Stimulated activated CD8-positive, alpha-beta memory T cell treated with anti-CD3 and anti-CD28 coated beads, Interleukin-2, amount 100 ng/mL, for 48 hours (primary cell): ENCODE measurements at places on chromosomes 6 and 20.

DNA sequence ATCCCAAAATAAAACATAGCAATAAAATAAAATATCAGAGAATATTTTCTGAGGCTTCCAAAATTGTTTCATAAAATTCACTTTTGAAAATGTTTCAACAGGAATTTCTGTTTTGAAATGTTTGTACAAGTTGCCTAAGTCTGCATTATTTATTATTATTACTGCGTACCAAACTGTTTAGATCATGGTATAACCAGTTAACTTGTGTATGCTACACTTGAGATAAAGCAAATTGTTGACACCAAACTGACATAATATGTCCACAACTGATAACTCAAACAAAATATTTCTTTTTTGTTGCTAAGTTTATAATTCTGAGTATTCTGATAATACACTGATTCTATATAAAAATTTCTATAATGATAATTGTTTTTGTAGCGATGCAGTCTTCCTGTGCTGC is 531.8 kb upstream of the EYS start:
- no peak for DNase-seq

- no peak for DNase-seq
Measured at GRCh38 chr6:138310294-138310693, 67.4 kb upstream of the SMIM28 start.

DNA sequence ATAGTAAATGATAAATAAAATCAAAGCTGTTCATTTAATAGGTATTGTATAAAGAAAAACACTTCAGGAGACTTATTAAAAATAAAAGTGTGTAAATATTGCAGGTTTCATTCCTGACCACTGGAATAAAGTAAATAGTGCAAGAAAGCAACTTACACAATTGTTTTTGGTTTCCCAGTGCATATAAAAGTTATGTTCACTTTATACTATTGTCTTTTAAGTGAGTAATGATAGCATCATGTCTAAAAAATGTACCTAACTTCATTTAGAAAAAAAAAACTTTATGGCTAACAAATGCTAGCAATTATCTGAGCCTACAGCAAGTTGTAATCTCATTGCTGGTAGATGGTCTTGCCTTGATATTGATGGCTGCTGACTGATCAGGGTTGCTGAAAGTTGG is 726.6 kb upstream of the POU3F2 start:
- DNase-seq, result no peak

DNA sequence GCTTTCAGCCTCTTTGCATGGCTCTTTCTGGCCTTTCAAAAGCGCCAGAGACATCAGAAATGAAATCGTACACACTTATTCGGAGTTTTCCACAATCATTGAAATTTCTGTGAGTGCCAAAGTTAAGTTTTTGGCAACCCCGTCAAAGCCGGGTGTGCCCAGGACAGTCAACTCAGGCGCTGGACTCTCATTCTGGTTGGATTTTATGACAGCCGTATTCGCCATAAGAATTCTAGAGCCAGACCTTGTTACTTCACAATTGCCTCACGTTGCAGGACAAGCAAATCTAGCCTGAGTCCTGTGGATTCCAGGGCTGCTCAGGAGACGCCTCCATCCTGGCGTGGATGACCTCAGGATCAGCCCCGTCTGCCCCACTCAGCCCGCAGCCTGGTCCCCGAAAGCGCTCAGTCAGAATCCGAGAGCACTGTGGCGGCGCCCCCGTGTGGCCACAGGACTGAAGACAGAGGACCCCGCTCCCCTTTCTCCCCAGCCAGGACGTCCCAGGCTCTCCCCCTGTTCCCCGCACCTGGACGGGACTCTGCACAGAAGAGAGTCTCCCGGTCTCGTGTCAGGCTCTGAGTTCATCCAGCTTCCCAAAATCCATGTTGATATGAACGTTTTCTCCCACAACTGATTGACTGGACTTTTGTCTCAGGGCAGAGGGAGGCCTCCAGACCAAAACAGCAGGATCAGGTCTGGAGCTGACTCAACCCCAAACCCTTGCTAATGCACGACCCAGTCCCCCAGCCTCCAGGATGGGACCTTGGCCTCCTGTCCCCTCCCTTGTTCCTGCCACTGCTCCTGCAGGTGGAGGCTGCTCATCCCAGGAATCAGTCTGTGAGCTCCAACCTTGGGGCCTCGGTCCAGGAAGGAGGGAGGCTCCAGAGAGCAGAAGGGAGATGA is 38.2 kb downstream of the MICA start:
- DNase-seq, result peak; percentile 76

DNA sequence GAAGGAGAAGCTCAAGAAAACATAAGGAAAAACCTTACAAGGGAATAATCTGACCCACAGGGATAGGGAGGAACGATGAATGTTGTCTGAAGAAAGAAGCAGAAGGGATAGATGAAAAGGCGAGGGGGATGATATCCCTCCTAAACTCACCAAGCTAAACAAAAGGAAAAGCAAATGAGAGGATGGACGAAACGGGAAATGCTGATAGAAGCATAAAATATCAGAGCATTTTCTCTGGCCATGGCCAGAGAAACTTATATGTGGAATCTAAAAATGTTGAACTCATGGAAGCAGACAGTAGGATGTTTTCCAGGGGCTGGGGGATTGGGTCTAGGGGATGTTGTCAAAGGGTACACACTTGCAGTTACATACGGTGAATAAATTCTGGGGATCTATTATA is 148.4 kb upstream of the FOXQ1 start:
- no peak for DNase-seq

DNA sequence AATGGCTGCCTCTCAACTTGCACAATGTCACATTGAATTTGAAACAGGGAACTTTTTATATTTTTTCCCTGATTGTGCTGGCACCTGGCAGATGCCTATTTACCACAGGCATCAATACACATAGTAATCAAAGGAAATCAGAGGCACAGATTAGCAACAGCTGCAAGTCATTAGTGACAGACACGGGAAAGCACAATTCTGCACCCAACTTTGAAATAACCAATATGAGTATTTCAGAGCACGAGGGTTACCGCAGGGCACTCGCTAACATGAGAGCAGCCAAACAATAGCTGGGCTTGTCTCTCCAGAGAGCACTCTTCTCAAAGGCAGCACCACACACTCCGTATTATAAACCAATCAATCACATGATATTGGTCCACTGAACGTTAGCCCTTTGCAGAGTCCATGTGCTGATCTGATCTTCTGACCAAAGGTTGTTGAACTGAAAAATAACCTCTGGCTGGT is 149.5 kb downstream of the RNF144B start:
- DNase-seq, result no peak

DNA sequence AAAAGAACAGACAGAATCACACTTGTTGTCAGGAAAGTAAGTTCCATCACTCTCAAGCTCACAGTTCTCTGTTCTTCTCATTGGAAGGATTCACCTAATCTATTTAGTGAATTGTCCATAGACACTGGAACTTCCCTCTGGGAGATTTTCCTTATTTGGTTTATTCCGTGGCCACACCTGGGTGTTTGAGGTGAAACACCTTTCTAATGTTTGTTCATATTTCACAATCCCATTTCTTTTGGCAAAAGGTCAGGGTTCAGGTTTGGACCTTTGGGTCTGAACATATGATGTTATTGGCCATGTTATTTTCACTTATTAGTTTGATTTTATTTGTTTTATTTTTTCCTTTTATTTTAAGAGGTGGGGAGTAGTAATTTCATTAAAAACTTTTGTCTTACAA is 4.0 kb downstream of the MAS1L start:
- no peak for DNase-seq

DNA sequence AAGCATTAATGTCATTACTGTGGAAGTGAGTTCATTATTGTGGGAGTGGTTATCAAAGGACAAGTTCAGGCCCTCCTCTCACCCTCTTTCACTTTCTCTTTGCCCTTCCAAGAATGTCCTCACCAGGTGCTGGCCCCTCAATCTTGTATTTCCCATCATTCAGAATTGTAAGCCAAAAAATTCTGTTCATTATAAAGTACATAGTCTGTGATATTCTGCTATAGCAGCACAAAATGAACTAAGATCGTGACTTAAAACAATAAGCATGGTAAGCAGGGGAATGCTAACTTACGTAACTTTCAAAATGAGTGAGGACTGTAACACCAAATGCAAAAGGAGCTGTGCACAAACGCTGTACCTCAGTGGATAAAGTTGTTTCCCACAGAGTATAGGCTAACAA is 515.7 kb upstream of the BTBD3 start:
- no peak for DNase-seq

- DNase-seq, result no peak
Measured at GRCh38 chr6:69881322-69882151, 15.2 kb downstream of the COL19A1 start.

- DNase-seq, result no peak
Measured at GRCh38 chr6:33983721-33984465, 162.0 kb downstream of the GRM4 start.

DNA sequence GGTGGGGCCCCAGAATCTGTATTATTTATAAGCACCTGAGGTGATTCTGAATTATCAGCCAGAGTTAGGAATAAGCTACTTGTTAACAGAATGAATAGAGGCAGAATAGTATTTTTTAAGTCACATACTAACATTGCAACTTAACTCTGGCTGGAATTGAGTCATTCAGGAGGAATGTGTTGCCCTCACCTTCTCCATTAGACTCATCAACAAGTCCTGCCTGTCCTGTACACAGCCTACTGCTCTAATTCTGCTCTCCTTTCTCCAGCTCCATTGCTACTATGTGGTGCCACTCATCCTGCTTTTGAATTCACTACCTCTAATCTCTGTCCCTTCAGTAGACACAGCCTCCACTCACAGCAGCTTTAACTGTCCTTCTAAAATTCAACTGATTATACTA is 669.4 kb downstream of the DHX35 start:
- DNase-seq, result no peak

DNA sequence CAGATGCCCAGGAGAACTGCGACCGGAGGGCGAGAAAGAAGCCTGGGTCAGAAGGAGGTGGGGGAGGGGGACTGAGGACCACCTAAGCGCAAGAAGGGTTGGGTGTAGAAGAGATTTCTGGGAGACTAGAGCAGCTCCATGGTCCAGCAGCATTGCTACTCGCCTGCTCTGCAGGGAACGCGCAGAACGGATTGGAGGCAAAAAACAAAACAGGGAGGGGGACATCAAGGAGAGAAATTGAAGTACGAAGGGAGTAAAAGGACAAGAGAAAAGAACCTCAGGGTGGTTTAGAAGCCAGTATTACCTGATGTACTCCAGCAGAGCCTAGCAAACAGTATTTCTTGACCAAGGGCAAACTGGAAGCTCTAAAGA is 537 bp upstream of the GABBR1 start:
- no peak for DNase-seq

DNA sequence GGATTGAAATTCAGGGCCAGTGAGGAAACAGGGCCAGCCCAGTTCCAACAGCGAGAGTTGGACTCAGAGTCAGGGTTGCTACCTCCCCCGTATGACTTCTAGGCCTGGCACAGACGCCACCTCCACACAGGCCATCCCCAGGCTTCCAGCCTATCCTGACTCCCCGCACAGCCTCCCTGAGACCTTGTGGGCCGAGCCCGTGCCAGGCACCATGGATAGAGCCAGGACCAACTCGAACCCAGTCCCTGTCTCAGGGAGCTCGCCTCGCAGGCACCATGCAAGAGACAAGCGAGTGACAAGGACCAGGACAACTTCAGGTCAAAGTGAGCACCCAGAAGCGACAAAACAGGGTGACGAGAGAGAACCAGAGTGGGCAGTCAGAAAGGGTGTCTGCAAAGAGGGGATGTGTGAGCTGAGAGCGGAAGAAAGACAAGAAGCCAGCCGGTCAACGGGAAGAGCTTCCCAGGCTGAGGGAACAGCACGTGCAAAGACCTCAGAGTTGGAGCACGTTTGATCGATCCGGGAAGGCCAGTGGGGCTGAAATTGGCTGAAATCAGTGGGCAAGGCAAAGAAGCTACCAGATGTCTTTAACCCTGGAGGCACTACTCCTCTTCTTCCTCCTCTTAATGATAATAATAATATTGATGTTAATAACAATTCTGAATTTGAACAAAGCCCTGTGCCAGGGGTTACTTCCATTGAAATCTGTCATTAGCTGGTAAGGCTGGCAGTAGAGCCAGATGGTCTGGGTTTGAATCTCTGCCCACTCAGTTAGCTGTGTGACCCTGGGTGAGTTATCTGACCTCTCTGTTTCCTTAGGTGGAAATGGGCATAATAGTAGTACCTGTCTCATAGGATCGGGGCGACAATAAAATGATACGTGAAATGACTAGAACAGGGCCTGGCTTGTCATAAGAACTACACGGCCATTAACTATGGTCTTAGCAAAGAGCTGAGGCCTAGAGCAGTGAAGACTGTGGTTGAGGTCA is 45.0 kb downstream of the KIAA1755 start:
- DNase-seq, result no peak

- no peak for DNase-seq
Measured at GRCh38 chr20:59730722-59731121, 126.4 kb downstream of the PHACTR3 start.

DNA sequence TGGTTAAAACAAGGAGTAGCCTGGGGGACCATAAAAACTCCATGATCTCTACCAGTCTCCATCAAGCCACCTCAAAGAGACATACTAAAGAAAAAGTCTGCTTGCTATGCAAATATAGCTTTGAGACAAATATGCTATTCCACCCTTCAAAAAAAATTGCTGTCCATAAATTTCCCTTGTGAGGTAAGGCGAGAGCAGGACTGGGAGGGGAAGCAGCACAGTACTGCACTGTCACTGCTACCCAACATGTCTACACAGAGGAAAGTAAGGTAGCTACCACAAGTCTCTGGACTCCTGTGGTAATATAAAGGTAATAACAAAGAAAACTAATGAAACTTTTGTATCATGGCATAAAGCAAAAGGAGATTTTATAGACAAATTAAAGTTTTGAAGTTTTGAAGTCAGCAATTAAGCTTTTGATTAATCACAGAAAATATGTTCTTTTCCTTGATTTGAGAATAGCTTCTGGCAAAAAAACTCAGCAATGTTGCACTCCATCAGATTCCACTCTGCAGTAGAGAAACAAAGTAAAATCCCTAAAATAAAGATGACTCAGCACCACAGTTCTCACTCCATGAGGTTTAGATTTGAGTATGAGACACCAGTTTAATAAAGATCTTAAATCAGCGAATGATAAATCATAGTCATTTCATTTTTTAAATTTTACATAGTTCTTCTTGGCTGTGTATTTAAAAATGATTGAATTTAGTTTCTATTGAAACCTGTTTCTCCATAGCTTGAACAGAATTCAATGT is 602.4 kb downstream of the COL12A1 start:
- no peak for DNase-seq

GRCh38 chr6:135052939-135053338 is 1.7 kb downstream of the HBS1L start:
- DNase-seq, result no peak
